GM04504 (cell line): ENCODE measurements at places on chromosomes 6 and 20.

- DNase-seq: no peak
Measured at GRCh38 chr20:50122763-50123162, 9.8 kb upstream of the UBE2V1 start.

DNA sequence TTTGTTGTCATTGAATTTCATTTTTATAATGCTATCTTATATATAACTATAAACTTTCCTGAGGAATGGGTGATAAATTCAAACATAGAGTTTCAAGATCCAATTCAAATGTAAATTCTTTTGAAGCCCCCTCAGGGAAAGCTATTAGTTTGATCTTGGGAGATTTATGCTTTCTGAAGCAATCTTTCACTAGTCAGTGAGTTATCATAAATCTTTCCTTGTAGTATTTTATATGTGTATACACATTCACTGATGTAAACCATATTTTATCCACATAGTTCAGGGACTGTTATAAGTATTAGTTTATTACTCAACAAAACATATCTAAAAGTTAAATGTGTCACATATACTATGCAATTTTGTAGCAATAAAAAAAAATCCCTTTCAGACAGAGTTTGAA lies 2.9 kb upstream of the EPM2A start:
- no peak for DNase-seq

DNA sequence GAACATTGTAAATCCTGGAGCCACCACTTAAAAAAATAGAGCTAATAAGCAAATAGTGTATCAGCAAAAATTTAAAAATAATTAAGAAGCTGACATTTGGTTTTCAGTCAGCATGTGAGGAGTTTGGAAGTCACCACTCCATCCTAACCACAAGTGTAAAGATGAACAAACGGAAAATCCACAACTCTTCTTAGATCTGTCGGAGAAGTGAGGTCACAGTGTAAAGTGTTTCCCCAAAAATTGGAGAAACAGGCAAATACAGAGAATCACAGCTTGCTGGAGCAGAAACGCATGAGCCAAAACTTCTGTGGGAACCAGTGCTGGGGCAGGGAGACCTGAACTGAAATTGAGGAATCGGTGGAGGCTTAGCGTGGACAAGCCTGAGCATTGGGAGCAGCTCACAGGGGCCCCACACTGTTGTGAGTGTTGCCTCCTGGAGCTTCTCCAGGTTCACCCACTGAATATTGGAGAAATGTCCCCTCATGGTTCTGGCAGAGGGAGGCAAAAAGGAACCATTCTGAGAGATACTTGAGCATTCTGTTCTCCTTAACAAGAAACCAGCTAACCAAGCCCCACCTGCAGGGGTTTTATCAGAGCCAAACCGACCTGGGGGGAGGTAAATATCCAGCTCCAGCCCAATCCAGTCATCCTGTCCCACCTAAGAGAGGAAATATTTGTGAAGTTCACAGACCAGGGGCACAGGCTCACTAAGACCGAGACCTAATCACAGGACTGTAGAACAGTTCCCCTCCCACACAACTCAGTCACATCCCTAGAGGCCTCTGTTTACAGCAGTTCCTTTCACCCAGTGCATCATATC lies 192.0 kb downstream of the ERMARD start:
- no peak for DNase-seq

DNA sequence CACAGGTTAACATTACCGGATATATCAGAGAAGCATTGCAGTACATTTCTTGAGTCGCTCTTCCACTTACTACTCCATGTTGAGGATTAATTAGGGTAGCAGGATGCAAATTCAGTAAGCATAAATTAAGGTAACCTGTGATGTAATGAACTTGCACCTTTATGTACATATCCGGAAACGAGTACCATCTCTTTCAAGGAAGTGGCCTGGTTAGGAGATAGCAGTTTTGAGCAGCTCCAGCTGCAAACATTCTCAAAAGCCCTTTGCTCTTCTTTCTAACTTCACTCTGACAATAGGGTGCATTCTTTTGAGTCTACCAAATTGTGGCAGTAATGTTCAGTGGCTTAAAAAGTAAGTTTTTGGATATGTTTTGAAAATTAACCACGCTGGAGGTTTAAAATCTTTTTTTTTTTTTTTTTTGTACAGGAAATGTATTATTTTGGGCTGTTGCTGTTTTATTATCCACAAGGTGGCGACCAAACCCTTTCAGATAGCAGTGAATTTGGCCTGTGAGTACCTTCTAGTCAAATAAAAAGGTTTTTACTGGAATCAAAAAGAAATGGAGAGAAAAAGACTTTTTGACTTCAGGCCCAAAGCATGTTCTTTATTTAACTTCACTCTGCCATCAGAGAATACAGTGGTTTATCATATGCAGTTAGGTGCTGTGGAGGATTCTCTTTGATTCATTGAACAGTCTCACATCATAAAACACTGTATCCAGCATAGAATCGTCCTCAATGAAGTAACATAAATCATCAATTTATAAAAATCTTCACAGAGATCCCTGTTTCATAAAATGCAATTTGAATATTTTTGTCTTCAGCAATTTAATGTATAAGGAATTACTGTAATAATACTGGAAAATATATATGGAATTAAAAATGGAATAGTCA lies 8.9 kb downstream of the FAM217B start:
- DNase-seq: no peak

DNA sequence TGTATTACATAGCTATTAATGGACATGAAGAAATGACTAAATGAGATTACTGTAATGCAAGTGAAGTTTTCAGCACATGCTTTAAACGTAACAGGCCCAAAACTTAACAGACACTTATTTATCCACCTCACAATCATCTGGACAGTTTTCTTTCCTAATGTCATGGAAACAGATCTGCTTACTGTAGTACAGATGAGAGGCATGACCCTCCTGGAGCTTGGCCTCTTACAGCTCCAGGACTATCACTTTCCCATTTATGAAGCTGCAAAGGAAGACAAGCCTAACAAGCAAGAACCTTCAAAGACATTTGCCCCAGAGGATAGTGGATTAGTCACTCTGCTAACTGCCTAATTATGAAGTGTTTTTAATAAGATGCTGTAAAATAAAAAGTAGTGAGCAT lies 419.3 kb downstream of the PHF3 start:
- DNase-seq: no peak
